Fibroblast of skin of left quadriceps (primary cell): ENCODE measurements at places on chromosomes 6 and 20.
A peak's percentile ranks its signal among the peaks of the same experiment; 100 is the strongest.

DNA sequence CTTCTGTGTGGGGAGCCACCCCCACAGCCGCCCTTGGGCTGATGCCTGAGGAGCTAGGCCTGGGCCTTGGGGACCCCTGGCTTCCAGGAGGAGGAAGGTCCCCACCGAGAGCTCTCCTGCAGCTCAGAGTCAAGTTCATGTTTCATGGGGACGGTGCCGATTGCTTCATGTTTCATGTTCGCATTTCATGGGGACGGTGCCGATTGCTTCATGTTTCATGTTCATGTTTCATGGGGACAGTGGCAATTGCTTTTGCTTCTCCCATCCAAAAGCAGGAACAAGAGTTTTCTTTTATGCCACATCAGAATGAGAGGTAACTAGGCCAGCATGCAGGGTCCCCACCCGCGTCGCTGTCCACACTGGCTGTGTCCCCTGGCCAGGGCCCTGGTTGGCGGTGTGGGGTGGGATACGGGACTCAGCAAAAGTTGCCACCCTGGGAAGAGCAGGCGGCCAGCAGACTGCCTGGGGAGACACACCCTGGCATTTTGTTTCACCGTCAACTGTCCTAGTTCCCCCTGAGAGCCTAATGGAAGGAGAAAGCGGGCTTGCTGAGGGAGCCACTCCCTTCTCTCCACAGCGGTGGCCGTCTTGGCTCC, 46.0 kb downstream of the DACT2 start:
- DNase-seq, result no peak

DNA sequence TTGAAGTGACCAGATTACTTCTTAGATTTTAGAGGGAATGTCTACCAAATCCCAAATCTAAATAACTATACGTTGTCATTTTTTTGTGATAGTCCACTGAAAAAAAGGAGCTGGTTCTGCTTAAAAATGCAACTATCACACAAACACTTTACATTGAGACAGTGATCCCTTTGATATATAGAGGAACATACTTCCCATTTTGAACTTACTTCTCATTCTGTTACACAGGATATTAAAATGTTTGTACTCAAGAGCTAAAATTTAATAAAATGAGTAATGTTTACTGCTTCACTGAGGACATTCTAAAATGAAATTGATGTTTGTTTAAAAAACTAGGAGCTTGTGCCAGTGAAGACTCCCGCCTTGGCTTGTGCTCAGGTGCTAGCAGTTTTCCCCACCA, 174.1 kb downstream of the CARMIL1 start:
- no peak for DNase-seq

GRCh38 chr6:127748290-127748689, 152.6 kb downstream of the THEMIS start:
- DNase-seq, result no peak

- DNase-seq, result no peak
Measured at GRCh38 chr20:53020376-53020775, 48.2 kb downstream of the TSHZ2 start.

GRCh38 chr6:165008971-165009370, 300.4 kb downstream of the C6orf118 start:
- DNase-seq, result no peak

- DNase-seq, result no peak
Measured at GRCh38 chr6:27747637-27748036, 164.6 kb downstream of the OR2B2 start.

GRCh38 chr6:3762359-3762758, 10.8 kb upstream of the PXDC1 start:
- DNase-seq, result no peak

DNA sequence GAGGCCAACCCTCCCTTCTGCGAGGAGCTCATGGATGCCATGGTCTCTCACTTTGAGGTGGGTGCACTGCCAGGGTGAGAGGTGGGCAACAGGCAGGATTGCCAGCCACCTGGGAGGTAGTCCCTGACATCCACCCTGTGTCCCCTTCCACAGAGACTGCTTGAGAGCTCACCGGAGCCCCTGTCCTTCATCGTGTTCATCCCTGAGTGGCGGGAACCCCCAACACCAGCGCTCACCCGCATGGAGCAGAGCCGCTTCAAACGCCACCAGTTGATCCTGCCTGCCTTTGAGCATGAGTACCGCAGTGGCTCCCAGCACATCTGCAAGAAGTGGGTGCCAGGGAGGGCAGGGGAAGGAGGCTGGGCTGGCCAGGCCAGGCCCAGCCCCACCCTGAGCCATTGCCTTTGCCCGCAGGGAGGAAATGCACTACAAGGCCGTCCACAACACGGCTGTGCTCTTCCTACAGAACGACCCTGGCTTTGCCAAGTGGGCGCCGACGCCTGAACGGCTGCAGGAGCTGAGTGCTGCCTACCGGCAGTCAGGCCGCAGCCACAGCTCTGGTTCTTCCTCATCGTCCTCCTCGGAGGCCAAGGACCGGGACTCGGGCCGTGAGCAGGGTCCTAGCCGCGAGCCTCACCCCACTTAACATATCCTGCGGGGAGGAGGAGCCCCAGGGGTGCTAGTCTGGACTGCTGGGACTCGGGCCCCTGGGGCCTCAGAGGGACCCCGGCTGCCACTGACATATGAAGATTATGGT, 12.8 kb downstream of the PCIF1 start:
- no peak for DNase-seq

DNA sequence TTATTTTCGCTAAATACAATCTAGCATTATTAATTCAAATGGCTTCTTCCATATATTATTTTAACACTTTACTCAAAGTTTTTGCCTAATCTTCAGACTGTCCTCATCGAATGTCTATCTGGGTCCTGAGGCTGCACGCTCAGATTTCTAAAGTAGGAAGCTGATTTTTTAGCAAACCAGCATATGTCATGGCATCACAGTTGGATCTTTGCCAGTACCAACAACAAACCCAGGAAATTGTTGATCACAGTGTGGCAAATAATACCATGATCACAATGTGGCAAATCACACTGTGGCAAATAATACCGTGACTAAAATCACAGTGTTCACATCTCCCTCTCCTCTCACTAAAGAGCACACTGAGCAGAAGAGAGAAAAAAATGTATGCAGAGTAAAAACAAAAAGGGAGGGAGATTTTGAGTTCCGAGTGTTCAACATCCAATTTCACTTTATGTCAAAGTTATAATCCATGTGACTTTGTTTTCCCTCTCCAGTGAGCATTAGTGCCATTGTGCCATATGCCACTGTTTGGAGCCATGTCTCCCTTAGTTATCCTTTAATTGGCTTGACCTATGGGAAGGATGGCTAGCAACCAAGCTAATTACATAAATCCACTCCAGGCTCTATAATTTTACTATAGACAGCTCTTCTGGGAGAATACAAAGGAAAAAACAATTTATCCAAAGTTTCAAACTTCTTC, 1059.6 kb downstream of the HACE1 start:
- DNase-seq, result no peak

DNA sequence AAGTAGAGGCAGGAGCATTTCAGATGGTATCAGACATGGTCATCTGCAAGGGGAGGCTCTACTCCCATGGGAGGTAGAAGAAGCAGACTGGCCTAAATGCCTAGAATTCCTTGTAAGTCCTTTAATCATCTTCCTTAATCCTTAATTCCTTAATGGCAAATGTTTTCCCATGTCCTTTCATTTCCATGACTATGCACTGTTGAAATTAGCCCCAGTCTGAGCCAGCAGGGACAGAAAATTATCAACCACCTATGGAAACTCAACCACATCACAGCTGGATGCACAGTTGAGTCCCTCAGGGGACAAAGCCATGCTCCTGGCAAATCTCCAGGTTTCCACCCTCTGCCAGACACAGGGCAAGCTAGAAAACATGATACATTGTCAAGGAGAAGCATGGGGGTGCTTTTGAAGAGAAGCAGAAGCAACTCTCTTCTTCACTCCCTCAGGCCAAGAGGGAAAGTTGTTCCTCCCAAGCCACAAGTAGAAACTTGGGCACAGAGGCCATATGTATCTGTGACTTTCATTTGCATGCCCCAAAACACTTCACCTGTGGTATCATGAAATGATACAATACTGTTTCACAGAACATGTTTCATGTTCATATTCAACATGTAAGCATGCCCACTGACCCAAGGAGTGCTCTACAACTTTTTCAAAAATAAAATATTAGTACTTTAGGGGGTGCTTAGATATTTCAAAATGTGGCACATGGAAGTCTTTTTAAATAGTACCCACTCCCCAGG, 683.6 kb downstream of the KIF16B start:
- no peak for DNase-seq

- no peak for DNase-seq
Measured at GRCh38 chr20:23149623-23150279, 63.6 kb upstream of the CD93 start.

GRCh38 chr20:50050660-50051308, 62.2 kb downstream of the UBE2V1 start:
- no peak for DNase-seq

DNA sequence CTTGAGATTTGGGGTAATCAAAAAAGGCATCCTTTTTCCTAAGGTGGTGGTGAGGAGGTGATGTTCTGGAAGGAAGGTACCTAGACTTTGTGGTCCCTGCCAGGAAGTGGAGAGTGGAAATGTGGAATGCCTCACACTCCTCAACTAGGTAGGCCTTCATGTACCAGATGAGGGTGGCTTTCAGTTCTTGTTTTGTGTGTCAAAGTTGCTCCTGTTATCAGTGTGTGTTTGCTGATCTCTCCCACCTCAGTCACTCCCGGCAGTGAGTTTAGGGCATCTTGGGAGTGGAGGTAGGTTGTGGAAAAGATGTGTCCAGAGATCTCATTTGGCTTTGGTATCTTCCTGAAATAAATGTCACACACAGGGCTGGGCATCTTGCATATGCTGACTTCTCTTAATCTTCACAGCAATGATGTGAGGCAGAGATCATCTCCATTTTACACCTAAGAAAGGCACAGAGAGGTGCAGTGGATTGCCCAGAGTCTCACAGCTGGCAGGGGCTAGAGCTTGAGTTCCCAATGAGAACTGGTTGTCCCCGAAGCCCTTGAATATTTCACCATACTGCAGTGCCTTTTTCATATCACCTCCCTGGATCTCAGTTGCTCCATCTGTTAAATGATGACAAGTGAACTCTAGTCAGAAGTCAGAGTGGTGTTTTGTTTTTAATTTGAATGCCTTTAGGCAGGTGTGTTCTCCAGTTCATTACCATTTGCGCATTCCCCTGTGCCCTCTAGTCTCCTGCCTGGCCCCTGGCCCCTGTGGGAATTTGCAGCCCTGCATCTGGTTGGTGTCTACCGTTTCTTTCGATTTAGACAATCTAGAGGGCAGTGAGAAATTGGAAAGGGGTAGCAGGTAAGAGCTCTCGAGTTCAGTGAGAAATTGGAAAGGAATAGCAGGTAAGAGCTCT, 2.9 kb downstream of the PKIG start:
- no peak for DNase-seq

GRCh38 chr6:8193541-8193940, 91.2 kb upstream of the EEF1E1 start:
- DNase-seq, result no peak

GRCh38 chr6:11770546-11771466, 7.8 kb downstream of the ADTRP start:
- peak; percentile 97 for DNase-seq

GRCh38 chr20:46801003-46801702, 91.7 kb downstream of the SLC2A10 start:
- no peak for DNase-seq

DNA sequence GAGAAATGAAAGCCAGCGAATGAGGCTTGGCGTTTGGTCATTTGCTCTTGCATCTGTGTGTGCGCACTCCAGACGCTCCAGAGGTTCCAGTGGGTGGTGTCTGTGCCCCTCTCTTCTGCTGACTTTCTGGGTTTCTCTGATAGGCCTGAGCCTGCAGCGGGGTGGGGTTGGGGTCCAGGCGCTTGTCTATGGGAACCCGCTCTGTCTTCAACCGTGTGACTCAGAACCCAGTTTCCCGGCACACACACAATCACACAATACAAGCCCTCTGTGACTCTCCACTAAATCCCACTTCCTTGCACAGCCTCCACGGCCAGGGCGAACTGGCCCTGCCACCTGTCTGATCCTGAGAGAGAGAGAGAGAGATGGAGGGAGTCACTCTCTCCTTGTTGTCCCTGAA, 24.6 kb downstream of the RBM38 start:
- DNase-seq, result no peak

GRCh38 chr20:39090906-39091305, 128.8 kb downstream of the DHX35 start:
- DNase-seq, result no peak

- DNase-seq, result peak; percentile 96
Measured at GRCh38 chr6:37244430-37245310, 12.9 kb upstream of the TBC1D22B start.

DNA sequence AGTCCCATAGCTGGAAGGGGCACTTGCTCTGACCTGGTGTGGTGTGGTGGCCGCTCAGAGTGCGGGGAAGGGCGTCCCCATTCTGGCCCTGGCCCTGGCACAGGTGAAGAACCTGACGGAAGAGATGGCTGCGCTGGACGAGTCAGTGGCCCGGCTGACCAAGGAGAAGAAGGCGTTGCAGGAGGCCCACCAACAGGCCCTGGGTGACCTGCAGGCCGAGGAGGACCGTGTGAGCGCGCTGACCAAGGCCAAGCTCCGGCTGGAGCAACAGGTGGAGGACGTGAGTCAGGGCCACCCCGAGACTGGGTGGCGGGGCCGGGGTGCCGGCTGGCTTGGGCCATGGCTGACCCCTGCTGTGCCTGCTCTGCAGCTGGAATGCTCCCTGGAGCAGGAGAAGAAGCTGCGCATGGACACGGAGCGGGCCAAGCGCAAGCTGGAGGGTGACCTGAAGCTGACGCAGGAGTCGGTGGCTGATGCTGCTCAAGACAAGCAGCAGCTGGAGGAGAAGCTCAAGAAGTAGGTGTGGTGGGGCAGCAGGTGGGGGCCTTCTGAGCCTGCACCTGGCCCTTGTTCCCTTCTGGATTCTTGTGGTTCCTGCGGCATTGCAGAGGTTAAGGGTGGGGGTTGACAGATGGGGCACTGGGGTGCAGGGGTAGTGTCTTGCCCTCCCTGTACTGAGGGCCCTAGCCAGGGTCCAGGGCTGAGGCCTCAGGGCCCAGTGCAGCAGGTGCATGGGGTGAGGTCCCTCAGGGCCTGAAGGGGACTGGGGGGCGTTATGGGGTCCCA, 40.8 kb downstream of the MYH7B start:
- DNase-seq, result no peak

- no peak for DNase-seq
Measured at GRCh38 chr6:111715321-111715720, 109.6 kb upstream of the TRAF3IP2 start.

DNA sequence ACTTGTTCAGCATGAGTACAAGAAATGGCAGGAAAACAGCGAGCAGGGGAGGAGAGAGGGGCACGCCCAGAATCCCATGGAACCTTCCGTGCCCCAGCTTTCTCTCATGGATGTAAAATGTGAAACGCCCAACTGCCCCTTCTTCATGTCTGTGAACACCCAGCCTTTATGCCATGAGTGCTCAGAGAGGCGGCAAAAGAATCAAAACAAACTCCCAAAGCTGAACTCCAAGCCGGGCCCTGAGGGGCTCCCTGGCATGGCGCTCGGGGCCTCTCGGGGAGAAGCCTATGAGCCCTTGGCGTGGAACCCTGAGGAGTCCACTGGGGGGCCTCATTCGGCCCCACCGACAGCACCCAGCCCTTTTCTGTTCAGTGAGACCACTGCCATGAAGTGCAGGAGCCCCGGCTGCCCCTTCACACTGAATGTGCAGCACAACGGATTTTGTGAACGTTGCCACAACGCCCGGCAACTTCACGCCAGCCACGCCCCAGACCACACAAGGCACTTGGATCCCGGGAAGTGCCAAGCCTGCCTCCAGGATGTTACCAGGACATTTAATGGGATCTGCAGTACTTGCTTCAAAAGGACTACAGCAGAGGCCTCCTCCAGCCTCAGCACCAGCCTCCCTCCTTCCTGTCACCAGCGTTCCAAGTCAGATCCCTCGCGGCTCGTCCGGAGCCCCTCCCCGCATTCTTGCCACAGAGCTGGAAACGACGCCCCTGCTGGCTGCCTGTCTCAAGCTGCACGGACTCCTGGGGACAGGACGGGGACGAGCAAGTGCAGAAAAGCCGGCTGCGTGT, 11.6 kb downstream of the TNFAIP3 start:
- DNase-seq, result no peak
